ENCODE measurements at places on chromosomes 6 and 20.

DNA sequence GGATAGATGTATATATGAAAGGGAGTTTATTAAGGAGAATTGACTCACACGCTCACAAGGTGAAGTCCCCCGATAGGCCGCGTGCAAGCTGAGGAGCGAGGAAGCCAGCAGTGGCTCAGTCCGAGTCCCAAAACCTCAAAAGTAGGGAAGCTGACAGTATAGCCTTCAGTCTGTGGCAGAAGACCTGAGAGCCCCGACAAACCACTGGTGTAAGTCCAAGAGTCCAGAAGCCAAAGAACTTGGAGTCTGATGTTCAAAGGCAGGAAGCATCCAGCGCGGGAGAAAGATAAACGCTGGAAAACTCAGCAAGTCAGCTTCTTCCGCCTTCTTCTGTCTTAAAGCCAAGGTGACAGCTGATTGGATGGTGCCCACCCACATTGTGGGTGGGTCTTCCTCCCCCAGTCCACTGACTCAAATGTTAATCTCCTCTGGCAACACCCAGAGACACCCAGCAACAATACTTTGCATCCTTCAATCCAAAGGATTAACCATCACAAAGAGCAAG lies 102.6 kb upstream of the GJE1 start:
- no peak for DNase-seq

DNA sequence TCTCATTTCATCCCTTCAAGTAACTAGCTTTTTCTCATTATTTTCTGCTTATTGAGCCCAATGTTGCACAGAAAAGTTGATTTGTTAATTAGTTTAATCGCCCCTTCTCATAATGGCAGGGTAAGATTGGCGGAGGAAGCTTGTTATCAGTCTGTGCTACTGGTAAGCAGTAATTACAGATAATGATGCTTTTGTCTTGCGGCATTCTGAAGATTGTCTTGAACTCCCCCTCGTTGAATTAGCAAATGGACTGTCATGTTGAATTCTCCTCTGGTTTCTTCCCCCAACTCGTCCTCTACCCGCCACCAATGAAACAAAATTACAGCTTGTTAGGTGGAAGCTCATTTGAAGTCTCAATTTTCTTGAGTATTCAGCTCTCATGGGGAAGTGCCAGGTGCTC lies 39.4 kb downstream of the PRDM13 start:
- no peak for DNase-seq

DNA sequence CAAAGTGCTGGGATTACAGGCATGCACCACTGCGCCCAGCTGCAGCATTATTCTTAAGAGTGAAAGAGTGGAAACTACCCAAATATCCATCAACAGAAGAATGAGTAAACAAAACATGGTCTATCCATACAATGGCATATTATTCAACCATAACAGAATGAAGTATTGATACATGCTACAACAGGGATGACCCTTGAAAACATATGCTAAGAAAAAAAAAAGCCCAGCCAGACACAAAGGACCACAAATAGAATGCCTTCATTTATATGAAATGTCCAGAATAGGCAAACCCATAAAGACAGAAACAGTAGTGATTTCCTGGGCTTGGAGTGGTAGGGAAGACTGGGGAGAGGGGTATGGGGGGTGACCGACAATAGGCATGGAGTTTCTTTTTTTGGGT lies 7.1 kb downstream of the TUBB2B start:
- no peak for DNase-seq

DNA sequence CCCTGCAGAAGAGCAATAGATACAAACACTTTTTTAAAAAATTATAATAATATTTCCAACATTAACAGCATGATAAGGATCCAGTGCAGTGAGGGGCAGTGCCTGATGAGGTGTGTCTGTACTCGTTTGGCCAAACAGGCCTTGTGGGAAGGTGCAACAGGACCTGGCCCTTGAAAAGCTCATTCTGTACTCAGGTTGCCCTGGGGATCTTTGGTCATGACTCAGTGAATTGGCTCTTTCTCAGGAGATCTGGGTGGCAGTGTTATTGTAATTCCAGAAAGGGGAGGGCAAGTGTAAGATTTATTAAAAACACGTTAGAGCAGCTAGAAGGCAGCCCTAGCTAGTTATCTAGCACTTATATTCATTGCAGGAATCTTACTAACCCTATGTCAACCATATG lies 2.9 kb upstream of the SPINT3 start:
- no peak for DNase-seq

DNA sequence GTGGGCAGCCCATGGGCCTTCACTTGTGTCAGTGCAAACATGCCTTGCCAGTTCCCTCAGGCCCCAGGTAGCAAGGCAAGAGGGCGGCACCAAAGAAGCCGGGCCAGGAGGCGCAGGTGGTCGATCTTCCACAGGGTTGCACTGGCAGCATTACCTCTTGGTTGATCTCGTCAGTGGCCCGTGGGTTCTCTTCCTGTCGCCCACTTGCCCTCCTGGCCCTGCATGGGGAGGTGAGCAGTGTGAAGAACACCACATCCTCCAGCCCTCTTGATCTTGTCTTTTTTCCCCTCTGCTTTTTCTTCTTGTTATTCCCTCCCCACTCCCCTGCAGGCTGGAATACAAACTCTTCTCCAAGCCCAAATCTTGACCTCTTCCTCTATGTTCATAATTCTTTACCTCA lies 3.0 kb upstream of the CST11 start:
- DNase-seq, result no peak

- DNase-seq, result no peak
Observed at GRCh38 chr6:3285732-3286131, 27.0 kb downstream of the PSMG4 start.

Measured in kidney capillary endothelial cell (primary cell).